CD14-positive monocyte (primary cell): ENCODE measurements at places on chromosomes 5 and 9.

- DNase-seq = no peak
Measured at GRCh38 chr9:120532891-120533290, 47.1 kb downstream of the CDK5RAP2 start.

DNA sequence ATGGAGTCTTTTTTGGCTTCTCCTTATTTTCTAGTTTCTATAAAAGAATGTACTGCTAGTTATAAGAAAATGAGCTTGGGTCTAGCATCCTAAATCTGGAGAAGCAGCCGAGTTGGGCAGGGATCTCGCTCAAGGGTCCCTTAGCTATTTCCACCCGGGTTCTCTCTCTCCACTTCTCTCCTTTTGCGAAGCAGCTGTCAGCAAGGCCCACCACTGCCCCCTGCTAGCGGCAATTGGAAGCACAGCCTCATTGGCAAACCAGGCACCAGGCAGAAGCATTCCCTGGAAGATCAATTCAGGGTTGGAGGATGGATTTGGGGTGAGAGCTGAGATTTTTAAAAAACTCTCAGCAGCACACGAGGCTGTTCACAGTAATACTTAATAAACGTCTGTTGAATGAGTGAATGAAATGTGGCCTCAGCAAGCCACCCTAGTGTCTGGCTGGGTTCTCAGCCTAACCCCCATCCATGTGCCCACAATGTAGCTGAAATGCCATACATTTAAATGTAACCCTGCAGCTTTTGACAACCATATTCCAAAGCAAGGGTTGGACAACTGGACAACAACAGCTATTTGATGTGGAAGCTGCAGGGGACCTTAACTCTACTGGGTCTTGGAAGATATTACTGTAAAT is 34.6 kb upstream of the TNIP1 start:
- DNase-seq = peak; percentile 74

DNA sequence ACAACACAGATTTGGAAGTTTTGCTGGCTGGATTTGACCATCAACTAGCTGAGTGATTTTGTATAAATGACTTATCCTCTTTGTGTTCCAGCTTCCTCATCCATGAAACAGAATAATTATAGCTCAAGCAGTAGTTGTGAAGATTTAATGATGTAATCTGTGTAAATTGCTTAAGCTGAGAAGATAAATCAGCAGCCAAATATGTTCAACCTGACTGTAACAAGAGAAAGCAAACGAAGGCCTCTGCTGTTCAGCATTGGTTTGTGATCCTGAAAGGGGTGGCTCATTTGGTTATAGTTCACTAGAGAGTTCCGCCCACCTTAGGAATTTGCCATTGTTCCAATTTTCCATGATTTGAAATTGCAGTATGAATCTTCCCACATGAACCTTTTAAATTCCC is 75.7 kb upstream of the CCDC112 start:
- DNase-seq = no peak

GRCh38 chr9:89418474-89418845 is 79.5 kb downstream of the SEMA4D start:
- DNase-seq = no peak

GRCh38 chr5:6361101-6361500 is 17.2 kb downstream of the MED10 start:
- DNase-seq = no peak

DNA sequence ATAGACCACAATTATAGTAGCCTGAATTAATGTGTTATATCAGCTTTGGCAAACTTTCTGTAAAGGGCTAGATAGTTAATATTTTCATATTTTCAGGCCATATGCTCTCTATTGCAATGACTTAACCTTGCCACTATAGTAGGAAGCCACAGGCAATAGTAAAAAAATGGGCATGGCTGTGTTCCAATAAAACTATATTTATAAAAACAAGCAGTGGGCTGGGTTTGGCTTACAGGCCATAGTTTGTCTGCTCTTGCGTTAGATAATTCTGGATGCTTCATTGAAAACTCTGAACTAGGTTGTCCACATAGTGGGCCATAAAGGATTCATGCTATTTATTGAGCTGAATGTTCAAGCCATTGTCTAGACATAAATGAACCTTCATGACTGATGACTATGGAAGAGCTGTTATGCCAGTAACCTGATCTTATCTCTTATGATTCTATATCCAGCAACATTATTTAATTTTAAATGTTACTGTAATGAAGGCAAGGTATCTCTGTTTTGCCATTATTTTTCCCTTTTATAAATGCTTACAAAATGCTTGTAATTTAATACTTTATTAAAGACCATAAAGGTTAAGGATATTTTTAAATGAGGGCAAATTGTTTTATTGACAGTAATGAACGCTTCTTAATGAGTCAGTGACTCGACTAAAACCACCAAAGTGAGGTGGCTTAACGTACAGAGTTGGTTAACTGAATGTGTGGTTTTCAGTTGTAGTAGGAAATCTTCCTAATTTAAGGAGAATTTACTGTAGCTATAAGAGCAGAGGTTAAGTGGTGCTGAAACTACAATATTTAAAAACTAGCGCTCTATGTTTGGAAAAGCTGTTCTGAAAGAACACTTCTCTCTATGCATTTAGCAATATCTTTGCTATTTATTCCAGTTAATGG is 560.6 kb downstream of the PRR16 start:
- no peak for DNase-seq

DNA sequence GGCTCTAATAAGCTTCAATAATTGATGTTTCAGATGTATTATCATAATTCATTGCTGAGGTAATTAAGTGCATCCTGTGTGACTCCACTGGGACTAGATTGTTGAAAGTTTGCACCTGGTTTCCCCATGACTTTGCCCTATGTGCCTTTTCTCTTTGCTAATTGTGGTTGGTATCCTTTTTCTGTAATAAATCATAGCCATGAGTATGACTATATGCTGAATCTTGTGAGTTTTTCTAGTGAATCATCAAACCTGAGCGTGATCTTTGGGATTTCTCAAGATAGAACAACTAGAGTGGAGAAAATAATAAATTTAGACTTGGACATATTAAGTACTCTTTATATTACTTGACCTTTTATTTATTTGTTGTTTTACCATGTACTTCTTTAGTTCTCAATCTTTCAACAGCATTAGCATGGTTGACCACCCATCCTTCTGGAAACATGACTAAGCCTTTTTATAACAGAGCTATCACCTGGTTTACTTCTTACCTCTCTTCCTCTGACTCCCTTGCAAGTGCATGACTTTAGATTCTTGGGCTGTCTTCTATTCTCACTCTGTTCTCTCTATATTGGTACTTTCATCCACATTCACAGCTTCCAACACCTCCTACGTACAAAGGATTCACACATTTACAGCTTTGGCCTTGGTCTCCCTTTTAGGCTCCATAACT is 239.6 kb upstream of the TAS2R1 start:
- DNase-seq = no peak

GRCh38 chr5:7976411-7977190 is 107.7 kb downstream of the MTRR start:
- no peak for DNase-seq
